ENCODE measurements at places on chromosomes 2 and 18. TPM values are rescaled to one million over a fixed set of nuclear protein-coding genes. Genes with fewer than 3 reads are reported as not detected.

DNA sequence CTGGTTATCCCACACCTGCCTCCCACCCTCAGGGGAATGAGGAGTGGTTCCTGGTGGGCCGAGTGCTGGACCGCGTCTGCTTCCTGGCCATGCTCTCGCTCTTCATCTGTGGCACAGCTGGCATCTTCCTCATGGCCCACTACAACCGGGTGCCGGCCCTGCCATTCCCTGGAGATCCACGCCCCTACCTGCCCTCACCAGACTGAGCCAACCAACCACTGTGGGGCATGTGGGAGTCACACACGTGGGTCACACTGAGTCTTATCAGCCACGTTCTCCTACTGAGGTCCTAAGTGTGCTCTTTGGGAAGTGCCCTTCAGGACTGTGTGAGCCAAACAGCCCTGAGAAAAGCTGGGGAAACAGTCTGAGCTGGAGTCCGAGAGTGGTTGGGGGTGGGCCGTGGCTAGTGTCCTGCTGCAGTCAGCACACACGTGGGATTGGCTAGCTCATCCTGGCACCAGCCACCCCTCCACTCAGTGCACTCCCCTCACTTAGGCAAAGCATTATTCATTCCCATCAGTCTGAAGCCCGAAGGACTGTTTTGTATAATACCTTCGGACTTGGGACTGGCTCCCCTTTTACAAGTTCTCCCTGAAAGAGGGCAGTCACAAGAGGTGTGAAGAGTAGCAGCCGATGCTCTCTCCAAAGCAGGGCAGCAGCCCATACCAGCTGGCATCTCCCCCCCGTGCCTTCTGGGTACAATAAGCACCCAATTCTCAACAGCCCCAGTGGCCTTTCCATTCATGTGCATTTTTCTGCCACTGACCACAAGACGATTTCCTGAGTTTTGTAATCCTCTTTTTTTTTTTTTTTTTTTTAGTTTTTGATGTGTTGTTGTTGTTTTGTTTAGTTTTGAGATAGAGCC, 4.6 kb downstream of the TIGD1 start:
- H3K4me1 ChIP-seq = peaks cover 8% of the 10 kb centered on the region
- H3K27ac ChIP-seq = no peak overlapping the region
- peaks cover 42% of the 10 kb centered on the region for H3K36me3 ChIP-seq
- no peaks in the 10 kb centered on the region for H3K27me3 ChIP-seq

EIPR1 gene
- total RNA-seq = 26.4 TPM

DNA sequence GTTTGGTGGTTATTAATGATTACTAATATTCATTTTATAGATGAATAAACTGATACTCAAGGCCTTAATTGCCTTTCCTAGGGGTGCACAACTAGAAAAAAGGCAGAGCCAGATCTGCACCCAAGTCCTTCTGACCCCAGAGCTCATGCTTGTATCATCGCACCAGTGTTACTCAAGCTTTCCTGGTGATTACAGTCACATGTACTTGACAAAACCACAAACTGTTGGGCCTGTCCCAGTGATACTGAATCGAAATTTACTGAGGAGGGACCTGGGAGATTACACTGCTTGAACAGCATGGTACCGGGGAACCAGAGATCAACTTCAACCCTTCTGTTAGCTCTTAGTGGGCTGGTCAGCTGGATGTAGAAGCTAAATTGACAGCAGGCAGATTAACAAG, 33.7 kb downstream of the FASTKD2 start:
- H3K4me1 ChIP-seq = peaks cover 6% of the 10 kb centered on the region
- H3K27ac ChIP-seq = no peak overlapping the region
- DNase-seq = no peak
- H3K4me3 ChIP-seq = no peak overlapping the region

- H3K27ac ChIP-seq = peak overlapping the region; percentile 67
- no peak for DNase-seq
- H3K36me3 ChIP-seq = no peaks in the 10 kb centered on the region
- H3K4me3 ChIP-seq = no peak overlapping the region
Observed at GRCh38 chr18:56377231-56377630, 261.2 kb downstream of the TXNL1 start.

DNA sequence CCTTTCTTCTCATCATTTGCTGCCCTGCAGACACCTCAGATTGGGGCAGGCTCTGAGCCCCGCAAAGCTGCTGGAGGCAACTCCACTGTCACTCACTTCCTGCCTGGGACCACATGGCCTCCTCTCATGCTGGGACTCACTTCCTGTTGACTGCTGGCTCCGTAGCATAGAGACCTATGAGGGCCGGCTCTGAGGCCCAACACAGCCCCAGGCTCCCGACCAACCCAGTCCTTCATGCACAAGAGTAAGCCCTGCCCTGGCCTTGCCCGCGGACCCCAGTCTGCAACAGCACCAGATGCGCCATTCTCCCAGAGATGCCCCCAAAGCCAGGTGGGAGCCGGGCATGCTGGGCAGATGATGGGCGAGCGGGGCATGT, 55.7 kb downstream of the DNMT3A start:
- no peaks in the 10 kb centered on the region for H3K4me1 ChIP-seq
- no peak for DNase-seq
- H3K27ac ChIP-seq = peak overlapping the region; percentile 30
- no peaks in the 10 kb centered on the region for H3K27me3 ChIP-seq
- no peak overlapping the region for H3K4me3 ChIP-seq

DNA sequence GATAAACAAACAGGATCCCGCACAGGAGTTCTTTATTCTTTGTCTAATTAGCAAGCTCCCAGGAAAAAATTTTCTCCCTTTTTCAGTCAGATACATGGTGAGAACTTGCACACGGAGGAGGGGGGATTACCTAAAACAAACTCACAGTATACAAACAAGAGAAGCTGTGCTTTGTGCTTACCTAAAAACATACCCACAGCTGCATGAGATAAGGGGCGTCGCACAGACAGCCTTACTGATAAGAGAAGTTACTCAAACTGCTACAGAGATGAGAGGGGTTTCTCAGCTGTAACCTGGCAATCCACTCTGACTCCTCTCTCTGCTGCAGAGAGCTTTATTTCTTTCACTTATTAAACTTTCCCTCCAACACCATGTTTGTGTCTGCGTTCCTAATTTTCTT, 32.9 kb upstream of the ST3GAL5 start:
- DNase-seq = no peak
- peak overlapping the region; percentile 47 for H3K27ac ChIP-seq
- H3K27me3 ChIP-seq = no peaks in the 10 kb centered on the region
- H3K4me3 ChIP-seq = no peak overlapping the region
- no peaks in the 10 kb centered on the region for H3K36me3 ChIP-seq

- no peak overlapping the region for H3K27ac ChIP-seq
- H3K4me3 ChIP-seq = no peak overlapping the region
- peaks cover 7% of the 10 kb centered on the region for H3K36me3 ChIP-seq
- no peak for DNase-seq
Observed at GRCh38 chr2:169684135-169684565, 10.1 kb downstream of the CFAP210 start.

DNA sequence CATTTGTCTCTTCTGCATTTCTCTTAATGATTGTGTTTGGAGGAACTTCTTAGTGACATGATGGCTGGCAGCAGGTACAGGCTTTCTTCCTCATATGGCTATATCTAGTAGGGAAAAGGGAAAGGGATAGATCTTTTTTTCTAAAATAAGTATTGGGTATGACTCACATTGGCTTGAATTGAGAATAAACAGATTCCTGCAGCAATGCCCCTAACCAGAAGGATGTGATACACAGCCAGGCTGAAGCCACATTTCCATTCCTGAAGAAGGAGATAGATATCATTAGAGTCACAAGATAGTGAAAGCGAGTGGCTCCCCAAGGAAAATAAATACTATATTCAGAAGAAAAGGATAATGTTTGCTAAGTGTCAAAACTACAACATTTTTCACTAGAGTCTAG, 61.1 kb downstream of the VWC2L start:
- no peaks in the 10 kb centered on the region for H3K4me1 ChIP-seq
- no peak overlapping the region for H3K4me3 ChIP-seq
- no peak for DNase-seq
- no peaks in the 10 kb centered on the region for H3K36me3 ChIP-seq
- no peak overlapping the region for H3K27ac ChIP-seq
- no peaks in the 10 kb centered on the region for H3K27me3 ChIP-seq

CYBRD1 gene
- total RNA-seq = 47.7 TPM

GRCh38 chr2:10271946-10272345, 30.8 kb upstream of the HPCAL1 start:
- DNase-seq = peak; percentile 17
- no peaks in the 10 kb centered on the region for H3K27me3 ChIP-seq
- H3K4me1 ChIP-seq = peaks cover 3% of the 10 kb centered on the region
- no peaks in the 10 kb centered on the region for H3K36me3 ChIP-seq
- H3K4me3 ChIP-seq = no peak overlapping the region
- no peak overlapping the region for H3K27ac ChIP-seq

DNA sequence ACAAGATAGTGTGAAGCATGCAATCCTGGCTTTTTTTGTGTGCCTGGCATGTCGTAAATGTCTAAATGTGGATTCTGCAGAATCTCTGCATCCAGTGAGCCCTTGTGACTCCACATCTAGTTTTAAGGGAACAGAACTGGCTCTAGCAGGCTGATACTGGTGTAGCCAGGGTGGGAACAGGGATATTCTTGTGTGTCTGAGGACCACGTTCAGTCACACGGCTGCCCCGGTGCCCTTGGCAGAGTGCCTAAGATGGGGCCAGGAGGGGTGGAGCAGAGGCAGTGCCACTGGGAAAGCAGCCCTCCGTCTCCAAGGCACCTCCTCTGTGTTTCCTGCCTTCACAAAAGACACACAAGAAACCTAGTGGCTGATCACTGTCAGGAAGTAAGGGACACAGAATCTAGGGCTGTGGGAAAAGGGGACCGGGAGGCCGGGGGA, 91.5 kb upstream of the PARD3B start:
- H3K27ac ChIP-seq = peak overlapping the region; percentile 58
- no peaks in the 10 kb centered on the region for H3K36me3 ChIP-seq
- no peak overlapping the region for H3K4me3 ChIP-seq
- H3K4me1 ChIP-seq = peaks cover 28% of the 10 kb centered on the region

DNA sequence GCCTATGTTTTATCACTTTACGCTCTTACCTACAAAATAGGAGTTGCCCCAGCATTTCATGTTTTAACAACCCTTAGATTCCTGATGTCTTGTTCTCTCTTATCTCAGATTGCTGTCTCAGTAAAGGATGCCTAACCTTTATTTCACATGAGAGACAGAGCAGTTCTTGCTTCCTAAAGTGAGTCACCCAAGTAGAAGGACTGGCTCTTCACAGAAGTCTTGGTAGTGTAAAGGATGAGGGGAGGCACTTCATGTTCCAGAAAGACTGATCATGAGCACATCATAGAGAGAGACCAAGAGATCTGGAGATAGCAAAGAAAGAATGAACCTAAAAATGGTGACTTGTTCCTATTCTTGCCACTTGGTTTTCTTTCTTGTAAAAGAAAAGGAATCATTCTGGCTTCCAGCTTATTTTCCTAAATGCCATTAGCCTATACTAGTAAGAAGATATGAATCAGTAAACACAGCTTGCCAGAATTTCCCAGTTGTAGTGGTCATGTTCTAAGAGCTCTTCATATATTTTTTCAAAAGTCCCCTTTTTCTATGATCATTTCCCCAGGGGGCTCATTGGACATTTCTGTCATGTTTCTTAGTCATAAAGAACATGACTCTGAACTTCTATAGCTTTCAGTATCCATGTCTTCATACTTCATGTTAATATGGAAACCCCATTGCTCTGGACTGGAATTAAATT, 54.9 kb downstream of the MAPRE2 start:
- H3K27ac ChIP-seq = no peak overlapping the region
- no peak for DNase-seq
- H3K36me3 ChIP-seq = no peaks in the 10 kb centered on the region
- H3K27me3 ChIP-seq = no peaks in the 10 kb centered on the region
- H3K4me1 ChIP-seq = peaks cover 8% of the 10 kb centered on the region
- no peak overlapping the region for H3K4me3 ChIP-seq

GRCh38 chr2:203782262-203782976, 76.0 kb downstream of the CD28 start:
- no peak overlapping the region for H3K4me3 ChIP-seq
- H3K27me3 ChIP-seq = no peaks in the 10 kb centered on the region
- H3K36me3 ChIP-seq = no peaks in the 10 kb centered on the region
- H3K27ac ChIP-seq = peak overlapping the region; percentile 88
- no peak for DNase-seq

All from mesothelial cell of epicardium (in vitro differentiated cells).